ENCODE measurements at places on chromosomes 12 and 14.

- DNase-seq = peak; percentile 42
These were observed 155.4 kb upstream of the PDE3A start for GRCh38 chr12:20212658-20213555.

DNA sequence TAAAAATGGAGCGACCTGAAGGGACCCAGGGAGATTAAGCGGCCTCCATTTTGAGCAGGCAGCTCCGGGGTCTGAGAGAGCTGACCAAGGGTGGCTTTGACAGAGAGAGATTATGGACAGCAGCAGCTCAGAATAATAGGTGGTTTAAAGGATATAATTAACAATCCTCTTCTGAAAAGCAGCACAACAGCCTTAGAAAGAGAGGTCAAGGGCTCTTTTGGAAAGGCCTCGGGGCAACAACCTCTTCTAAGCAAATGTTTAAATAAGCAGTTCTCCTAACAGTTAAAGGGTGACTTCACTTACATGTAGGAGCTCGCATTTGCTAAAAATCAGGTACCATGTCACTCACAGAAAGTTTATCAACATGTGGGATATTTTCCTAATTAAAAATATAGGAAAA, 87.2 kb upstream of the FRMD6 start:
- DNase-seq = no peak

DNA sequence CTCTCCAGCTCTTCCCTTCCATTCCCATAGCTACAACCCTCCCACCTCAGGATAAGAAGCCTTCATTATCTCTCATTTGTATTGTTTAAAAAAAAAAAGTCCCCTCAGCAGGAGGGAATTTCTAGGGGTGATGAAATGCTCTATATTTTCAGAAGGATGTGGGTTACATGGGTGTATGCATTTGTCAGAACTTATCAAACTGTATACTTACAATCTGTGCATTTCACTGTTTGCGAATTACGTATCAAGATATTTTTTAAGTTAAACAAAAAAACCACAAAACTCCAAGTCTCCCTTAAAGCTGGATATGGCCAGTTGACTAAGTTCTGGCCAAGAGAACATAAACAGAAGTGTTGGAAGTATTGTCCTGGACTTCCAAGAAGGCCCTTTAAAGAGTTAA, 2.0 kb upstream of the FKBP11 start:
- no peak for DNase-seq

DNA sequence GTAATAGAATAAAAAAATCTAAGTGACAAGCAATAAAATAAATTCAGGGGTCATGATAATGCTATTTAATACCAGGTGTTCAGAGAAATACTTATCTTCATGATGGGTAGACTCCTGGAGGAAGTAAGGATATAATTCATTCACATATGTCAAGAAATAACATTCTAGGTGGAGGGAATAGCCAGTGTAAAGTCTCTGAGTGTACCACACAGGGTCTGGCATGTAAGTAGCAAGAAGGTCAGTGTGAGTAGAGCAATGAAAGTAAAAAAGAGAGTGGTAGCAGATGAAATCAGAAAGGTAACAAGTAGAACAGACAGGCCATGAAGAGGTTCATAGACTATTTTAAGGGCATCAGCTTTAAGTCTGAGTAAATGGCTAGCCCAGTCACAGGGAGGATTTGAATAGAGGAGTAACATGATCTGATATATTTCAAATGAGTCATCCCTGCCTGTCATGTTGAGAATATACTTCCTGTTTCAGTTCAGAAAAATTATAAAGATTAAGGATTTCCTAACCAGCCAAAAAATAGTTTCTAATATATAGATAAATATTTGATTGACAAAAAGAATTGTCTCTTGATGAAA, 519.9 kb downstream of the C12orf50 start:
- DNase-seq = no peak

- DNase-seq = no peak
These were observed 126.6 kb downstream of the PPM1H start for GRCh38 chr12:62808166-62808879.

DNA sequence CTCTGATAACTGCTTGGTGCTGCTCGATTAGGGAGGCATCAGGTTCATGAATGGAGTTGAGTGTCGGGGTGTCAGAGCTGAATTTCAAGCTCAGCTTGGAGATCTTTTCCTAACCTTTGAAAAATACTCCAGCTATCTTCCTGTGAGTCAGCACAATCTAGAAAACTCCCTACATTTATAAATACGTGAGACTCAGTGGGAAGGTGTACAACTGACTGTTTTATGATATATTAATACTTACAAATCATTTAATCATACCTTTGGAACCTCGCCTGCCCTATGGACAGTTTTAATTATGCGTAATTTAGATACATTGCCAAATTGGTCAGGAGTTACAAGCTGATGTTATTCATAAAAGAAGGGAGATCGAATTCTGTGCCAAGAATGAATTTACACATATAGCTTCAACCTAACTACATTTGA, 961 bp downstream of the CMAS start:
- DNase-seq = no peak

GRCh38 chr14:104112609-104113571, 25.5 kb upstream of the KIF26A start:
- DNase-seq = no peak

GRCh38 chr14:84856751-84857534, 673.0 kb upstream of the FLRT2 start:
- no peak for DNase-seq

DNA sequence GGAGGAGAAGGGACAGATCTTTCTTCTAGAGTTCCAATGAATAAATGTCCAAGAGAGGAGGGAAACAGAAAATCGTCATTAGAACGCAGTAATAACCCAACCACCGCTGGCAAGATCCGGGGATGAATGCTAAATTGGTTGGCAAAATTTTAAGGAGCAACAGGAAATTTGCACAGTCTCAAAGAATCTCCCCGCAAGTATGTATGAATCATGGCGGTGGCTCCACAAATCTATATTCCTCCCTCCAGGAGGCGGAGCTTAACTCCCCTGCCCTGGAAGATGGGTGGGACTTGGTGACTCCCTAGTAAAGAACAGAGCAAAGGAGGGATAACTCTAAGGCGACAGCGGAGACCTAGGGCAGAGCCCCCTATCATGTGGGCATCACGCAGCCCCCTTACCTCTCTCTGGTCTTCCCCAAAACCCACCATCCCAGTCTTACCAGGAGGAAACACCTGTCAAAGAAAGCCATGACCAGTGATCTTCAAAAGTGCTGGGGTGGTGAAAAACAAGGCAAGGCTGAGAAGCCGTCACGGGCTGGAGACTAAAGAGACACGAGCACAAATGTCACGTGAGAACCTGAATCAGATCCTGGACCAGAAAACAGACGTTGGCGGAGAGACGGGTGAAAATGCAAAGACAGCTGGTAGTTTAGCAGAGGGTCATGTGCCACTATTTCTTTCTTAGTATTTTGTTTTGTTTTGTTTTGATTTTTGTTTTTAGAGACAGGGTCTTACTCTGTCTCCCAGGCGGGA, 125.8 kb downstream of the NCOR2 start:
- DNase-seq = no peak

GRCh38 chr14:85587151-85587711, 57.3 kb downstream of the FLRT2 start:
- no peak for DNase-seq

DNA sequence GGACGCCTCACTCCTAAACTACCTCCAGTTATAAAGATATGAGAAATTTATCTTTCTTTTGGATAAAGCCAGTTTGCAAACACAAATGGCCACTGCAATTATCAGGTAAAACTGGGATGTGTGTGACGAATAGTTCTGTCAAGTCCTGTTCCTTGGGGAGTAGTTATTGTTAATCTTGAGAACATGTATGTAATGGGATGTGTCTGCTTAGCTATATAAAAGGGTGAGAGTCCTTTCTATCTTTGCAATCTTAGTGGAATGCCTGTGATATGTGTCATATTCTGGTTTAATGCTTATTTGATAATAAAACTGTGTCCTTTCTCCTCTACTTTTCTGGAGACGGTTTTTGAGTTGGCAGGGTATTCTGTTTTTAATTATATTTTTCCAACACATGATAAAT, 56.1 kb upstream of the PKP2 start:
- DNase-seq = no peak

DNA sequence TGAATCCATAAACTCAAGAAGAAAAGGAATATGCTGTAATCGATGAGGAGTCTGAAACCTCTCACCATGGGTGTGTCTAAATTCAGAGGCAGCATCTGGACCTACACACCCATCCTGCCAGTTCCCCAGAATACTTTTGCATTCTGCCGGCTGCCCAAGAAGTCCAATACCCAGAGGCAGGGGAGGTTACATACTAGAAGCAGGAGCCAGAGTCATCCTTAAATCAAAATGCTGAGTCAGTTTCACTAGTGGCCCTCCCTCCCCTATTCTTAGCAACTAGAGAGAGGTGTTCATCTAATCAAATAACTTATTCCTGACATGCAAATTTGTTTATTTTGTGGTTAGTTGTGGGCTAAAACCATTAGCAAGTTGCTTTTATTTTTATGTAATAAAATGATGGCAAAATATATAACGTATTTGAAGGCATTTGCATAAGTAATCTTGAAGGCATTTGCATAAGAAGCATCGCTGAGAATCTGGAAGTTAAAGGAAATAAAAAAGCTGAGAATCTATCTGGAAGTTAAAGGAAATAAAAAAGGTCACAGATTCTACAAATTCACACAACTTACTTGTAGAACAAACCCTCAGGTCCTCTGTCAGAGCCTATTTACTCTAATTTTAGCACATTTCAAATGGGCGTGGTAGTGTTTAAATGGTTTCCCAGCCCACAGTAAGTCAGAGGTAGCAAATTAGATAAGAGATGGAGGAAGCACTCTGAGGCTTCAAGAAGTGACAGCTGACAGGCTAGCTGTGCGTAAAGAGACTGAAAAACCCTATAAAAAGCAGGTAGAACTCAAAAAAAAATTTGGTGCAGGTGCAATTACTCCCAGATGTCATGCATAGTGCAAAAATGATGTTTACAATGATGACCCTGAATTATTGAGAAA, 7.8 kb downstream of the BHLHE41 start:
- DNase-seq = no peak

- no peak for DNase-seq
These were observed 341.7 kb upstream of the KITLG start for GRCh38 chr12:88921890-88922532.

DNA sequence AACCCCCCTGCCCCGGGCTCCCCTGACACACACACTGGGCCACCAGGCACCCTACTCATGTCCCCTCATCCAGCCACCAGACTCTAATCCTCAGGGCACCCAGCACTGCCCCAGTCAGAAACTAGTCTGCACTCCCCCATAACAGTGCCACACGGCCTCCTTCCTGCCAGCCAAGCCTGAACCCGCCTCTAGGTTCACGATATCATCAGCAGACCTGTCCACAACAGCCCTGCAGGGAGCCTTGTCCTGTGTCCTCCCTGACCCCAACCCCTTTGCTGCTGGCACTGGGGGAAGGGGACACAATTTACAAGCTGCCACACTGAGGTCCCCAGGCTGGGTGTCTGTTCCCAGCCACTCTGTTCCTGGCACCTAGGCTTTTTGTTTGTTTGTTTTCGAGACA, 33.6 kb downstream of the LTBP2 start:
- DNase-seq = no peak

GRCh38 chr12:104471336-104471735, 14.6 kb downstream of the CHST11 start:
- DNase-seq = no peak

GRCh38 chr12:170371-171225, 43.4 kb downstream of the SLC6A12 start:
- no peak for DNase-seq

DNA sequence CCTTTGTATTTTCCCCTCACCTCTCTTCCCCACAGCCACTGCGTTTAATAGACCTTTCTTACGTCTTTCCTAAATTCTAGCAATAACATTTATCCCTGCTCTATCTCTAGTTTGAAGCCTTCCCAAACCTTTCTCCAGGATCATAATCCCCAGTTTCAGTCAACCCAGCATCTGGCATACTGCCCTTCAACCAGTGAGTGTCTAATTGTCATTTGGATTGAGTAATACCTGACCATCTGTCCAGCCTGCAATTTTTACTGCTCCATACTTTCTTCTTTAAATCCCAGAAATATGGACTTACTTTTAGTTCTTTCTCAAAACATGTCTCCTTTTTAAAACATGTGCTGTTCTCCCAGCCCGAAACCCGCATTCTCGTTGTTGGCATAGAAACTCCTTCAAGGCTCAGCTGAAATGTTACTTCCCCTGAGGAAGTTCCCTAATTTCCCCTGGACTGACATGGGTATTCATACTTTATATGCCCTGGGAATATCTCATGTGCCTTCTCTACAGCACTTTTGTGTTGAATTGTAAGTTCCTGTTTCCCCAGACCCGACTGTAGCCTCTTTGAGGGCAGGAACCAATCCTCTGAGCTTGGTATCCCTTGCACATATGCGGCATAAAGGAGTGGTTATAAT, 65.1 kb upstream of the ETV6 start:
- DNase-seq = no peak

GRCh38 chr14:104601786-104602185, 2.8 kb downstream of the TMEM179 start:
- no peak for DNase-seq

DNA sequence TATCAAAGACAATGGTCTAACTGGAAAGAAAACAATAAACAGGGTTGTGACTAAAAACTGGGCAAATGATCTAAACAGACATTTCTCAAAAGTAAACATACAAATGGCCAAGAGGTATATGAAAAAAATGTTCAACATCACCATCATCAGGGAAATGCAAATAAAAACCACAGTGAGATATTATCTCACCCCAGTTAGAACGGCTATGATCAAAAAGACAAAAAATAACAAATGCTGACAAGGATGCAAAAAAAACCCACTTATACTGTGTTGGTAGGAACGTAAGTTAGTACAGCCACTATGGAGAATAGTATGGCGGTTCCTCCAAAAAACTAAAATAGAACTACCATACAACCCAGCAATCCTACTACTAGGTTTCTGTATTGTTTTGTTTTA, 470.1 kb downstream of the RGS6 start:
- DNase-seq = no peak

DNA sequence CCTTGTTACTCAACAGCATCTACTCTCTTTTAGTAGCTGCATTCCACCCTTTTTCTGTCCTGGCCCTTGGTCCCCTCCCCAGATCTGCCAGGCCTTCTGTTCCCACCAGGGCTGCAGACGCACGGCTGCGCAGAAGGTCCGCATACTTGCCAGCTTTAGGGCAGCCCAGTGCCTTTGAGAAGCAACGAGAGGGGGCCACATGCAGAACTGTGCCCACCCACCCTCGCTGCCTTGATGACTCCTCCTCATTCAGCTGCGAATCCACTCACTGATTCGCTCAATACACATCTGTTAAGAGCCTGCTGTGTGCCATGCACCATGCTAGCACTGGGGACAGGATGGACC, 39.2 kb downstream of the PRIMA1 start:
- no peak for DNase-seq

DNA sequence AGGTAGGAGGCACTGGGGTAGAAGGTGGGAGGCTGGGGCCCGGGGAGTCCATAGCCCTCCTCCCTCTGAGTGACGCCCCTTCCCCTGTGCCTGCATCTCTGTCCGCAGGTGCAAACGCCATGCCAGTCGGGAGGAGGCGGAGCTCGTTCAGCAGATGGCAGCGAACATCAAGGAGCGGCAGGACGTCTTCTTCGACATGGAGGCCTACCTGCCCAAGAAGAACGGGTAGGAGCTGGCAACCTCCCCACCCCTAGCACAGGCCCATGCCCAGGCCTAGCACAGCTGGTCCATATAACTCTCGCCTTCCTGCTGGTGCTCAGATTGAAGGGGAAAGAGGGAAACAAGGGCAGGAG, 35.6 kb downstream of the TMEM120B start:
- DNase-seq = no peak

Measured in NCI-H774 (cell line).